ENCODE measurements at places on chromosomes 7 and 10. TPM values are rescaled to one million over a fixed set of nuclear protein-coding genes. Genes with fewer than 3 reads are reported as not detected.

Gene NRCAM
- total RNA-seq = 135 TPM

Gene BTBD16
- 0.43 TPM for total RNA-seq

Gene PTER
- total RNA-seq = 18.4 TPM

Gene NSUN5
- total RNA-seq = 62.0 TPM

Gene GSAP
- total RNA-seq = 2.3 TPM

Gene ZPBP
- total RNA-seq = not detected

Gene MPP7
- total RNA-seq = 0.09 TPM

Gene KNDC1
- total RNA-seq = 1.3 TPM

Gene ATOH7
- total RNA-seq = 0.21 TPM

Gene SLC26A4
- 0.02 TPM for total RNA-seq

Gene OIT3
- not detected for total RNA-seq

Gene MYOF
- 278 TPM for total RNA-seq

Gene TUBAL3
- total RNA-seq = 0.24 TPM

Gene FLNC
- 3.9 TPM for total RNA-seq

Gene SYT15
- 3.1 TPM for total RNA-seq

Gene STRIP2
- 5.1 TPM for total RNA-seq

Gene CAV2
- 168 TPM for total RNA-seq

Gene AHR
- total RNA-seq = 10.3 TPM

Gene AKR1D1
- 0.08 TPM for total RNA-seq

Gene TPK1
- 3.6 TPM for total RNA-seq

Gene SH2B2
- 3.5 TPM for total RNA-seq

Gene AZGP1
- not detected for total RNA-seq

Gene RBP4
- 4.9 TPM for total RNA-seq
